NCI-H187 (cell line): ENCODE measurements at places on chromosomes 1 and 21.

DNA sequence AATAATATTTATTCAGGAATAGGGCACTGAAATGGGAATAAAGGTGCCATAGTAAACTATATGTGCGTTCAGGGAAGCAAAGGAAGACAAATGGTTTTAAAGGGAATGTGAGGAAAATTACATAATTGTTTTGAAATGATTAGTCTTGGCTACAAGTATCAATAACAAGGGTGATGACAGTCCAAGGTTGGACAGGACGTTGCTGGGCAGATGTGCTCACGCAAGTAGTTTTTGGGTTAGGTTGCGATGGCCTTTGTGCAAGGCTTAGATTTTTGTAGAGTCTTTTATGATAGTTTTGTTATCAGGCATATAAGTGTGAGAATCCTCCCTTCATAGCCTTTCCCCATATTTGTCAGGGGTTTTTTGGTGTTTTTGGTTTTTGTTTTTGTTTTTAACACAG is 57.0 kb downstream of the SPATA6 start:
- no peak for DNase-seq

DNA sequence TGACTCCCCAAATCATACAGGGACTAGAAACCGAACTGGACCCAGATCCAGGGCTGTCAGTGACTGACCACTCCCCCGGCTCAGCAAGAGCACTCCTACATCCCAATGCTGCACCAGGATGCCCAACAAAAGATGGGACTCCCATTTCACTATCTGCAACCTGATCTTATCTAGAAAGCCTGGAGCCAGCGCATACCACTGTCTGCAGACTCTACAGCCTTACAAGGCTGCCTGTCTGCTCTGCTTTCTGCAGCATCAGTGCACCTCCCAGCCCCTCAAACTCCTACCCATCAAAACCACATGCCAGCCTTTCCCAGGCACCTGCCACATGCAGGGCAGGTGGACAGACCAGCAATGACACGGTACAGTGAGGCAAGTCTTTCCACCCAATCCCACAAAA is 52.2 kb downstream of the SSBP3 start:
- DNase-seq = no peak

- DNase-seq = no peak
Measured at GRCh38 chr1:10730985-10731384, 65.5 kb downstream of the CASZ1 start.

- no peak for DNase-seq
Measured at GRCh38 chr21:36477559-36477958, 2.4 kb downstream of the CLDN14 start.

- no peak for DNase-seq
Measured at GRCh38 chr1:1921459-1921862, 2.4 kb upstream of the TMEM52 start.

DNA sequence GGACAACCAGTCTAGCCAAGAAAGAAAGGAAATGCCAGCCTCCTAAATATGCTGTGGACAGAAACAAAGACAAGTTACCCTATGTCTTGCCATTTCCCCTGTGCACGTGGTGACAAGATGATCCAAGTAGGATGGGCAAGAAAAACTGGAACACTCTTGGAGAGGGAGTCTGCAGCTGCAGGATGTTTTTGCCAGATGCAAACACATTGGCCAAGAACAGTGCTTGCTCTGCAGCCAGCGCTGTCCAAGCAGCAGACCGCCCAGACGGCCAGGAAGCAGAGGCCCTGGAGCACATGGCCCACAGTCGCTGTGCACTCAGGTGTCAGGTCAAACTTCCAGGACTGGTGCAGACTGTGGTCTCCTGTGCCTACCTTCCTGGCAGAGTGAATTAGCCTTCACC is 189.3 kb downstream of the SLC35F3 start:
- no peak for DNase-seq

- no peak for DNase-seq
Measured at GRCh38 chr1:113392541-113393128, 2.3 kb downstream of the MAGI3 start.

- no peak for DNase-seq
Measured at GRCh38 chr1:240608707-240609106, 3.2 kb downstream of the GREM2 start.

GRCh38 chr1:11525151-11525505 is 46.2 kb downstream of the DISP3 start:
- no peak for DNase-seq

DNA sequence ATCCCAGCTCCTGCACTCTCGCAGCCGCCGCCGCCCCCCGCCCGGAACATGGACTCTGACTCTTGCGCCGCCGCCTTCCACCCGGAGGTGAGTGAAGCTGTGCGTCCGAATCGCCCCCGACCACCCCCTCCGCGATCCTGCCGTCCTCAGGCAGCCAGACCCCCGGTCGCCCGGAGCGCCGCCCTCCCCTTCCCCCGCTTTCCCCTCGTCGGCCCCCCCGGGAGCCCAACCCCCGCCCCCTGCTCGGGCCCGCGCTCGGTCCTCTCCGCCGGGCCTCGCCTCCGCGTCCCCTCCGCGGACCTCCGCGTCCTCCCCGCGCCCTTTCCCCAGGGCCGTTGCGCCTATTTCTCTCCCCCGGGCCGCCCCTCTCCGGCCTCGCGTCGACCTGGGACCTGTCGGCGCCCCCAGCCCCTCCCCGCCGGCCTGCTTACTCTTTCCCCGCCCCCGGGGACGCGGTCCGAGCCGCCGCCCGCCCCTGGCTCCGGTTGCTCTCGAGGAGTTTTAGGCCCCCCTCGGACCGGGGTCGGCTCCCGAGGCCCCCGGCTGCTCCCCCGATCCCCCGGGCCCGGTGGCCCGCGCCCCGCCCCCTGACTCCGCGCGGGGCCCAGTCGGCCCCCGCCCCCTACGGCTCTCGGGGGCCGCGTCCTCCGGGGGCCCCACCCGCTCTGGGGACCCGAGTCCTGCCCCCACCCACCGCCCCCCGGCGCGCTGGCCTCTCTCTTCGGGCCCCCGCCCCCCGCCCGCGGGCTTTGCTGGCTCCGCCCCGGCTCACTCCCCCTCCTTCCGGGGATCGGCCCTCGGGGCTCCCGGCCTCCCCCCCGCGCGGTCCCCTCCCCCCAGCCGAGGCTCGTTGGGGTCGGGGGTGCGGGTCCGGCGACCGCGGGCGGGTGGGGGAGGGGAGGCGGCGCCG is 743 bp downstream of the PHF13 start:
- no peak for DNase-seq
